ENCODE measurements at places on chromosomes 13 and 19.
A peak's percentile ranks its signal among the peaks of the same experiment; 100 is the strongest.

DNA sequence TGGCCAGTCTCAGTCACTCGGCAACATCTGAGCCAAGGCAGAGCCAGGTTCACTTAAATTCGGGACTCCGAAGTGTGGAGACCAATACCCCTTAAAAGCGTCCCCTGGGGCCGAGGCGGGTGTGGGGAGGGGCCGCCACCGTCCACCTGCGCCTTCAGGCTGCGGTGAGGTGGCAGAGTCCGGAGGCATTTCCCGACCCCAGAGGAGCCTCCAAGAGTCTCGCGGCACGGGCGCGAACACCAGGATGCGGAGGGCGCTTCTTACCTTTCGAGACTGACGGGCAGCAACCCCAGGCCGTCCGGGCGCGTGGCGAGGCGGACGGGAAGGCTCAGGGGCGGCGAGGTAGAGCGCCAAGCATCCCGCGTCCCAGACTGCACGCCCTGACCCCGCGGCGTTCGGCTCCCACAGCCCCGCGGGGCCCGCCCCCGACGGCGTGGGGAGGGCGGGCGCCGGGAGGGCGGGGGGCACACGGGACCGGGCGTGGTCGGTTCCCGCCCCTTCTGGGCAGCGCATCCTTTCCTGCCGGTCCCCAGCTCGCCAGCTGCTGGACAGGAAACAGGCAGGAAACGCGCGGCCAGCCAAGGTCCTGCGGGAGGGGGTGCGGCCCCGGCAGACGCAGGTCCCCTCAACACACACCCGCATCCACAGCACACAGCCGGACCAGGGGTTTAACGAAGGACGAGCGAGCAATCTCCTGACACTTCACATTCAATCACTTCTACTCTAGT lies at the start of gene THSD1:
THSD1 (minus strand) TSS at position 406 of the 728 bp plus-strand sequence. CDS start 3,572 bp downstream, outside the sequence.
- DNase-seq, result peak; percentile 53

DNA sequence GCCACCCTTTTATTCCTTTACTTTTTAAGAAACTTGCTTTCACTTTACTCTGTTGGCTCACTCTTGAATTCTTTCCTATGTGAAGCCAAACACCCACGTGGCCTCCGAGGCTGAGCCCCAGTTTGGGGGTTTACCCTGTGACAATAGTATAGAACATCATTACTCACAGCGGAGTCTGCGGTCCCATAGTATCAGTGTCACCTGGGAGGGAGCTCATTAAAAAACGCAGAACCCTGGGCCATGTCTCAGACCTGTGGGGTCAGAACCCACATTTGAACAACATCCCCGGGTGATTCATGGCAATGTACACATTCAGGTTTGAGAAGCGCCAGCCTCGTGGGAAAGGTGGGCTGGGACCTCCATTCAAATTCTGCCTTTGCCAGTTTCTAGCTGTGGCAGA lies 36.0 kb upstream of the UBL3 start:
- DNase-seq, result no peak

GRCh38 chr19:3721887-3722442 lies 13.8 kb downstream of the TJP3 start:
- DNase-seq, result no peak

GRCh38 chr19:35284153-35285094 lies 2.1 kb downstream of the HAMP start:
- no peak for DNase-seq

DNA sequence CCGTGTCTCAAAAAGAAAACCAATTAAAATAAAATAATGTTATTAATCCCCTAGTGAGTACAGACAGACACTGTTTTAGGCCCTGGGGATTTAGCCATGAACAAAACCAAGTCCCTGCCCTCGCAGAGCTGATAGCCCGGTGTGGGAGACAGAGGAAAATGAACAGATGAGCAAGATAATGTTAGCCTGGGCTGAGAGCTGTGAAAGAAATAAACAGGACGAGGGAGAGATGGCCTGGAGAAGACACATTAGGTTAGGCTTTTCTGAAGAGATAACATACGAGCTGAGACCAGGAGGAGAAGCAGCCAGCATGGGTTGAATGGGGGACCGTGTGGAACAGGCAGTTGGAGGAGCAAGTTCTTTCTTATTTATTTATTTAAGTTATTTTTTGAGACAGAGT lies 9.0 kb downstream of the RELB start:
- no peak for DNase-seq

DNA sequence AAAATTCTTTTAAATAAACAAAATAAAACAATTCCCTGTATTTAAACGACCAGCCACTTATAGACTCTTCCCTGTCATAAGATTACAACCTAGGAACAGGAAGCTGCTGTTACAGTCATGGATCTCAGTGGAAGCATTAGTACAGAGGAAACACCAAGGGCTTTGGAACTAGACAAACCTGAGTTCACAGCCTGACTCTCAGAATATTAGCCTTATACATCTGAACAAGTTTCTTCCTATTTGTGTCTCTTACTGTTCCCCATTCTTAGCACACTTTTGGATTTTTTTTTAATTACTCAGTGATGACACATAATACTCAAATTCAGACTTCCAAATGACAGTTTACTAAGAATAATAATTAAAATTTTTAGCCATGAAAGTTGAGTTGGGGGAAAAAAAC lies 46.1 kb downstream of the ZDHHC20 start:
- DNase-seq, result no peak

DNA sequence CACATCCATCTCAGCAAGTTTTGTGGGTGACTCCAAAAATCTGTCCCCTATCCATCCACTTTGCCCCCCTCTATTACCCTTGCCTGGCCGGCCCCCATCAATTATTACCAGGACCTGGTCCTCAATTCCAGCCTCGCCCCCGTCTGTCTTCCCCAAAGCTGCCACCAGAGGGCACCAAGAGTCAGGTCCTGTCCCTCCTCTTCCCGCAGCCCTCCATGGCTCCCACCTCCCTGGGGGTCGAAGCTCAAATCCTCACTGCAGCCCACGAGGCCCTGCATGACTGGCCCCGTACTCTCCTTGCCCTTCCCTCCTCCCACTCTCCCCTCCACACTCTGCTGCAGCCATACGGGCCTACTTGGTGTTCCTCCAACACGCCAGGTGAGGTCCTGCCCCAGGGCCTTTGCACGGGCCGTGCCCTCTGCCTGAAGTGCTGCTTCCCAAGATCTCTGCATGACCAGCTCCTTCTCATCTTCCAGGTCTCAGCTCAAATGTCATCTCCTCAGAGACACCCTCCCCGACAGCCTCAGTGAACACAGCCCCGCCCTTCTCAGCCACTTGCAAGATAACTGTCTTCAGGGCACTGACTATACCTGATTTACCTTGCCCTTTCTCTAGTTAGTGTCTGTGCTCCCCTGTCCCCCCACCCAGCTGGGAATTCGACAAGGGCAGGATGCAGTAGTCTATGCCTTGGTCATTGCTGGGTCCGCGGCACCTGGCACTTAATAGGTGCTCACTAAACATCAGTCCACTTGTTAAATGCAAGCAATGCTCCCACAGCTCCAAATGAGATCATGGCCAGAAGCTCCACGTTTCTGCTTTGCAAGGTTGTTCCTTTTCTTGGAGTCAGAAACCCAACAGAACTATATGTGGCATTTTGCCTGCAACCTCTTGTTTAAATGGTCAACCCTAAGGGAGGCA lies 16.8 kb upstream of the SEMA6B start:
- peak; percentile 90 for DNase-seq

DNA sequence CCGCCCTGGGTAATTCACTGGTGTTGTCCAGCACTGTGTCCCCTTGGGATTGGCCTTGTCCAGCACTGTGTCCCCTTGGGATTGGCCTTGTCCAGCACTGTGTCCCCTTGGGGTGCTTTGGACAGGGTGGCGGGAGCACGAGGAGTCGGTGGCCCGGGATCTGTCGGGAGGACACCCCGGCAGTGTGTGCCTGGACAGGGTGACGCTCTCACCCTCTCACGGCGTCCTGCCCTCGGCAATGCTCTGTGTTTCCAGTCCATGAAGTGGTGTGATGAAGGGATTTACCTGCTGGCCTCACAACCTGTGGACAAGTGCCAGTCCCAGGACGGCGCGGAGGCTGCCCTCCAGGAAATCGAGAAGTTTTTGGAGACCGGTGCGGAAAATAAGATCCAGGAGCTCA lies 29.9 kb upstream of the F7 start:
- DNase-seq, result peak; percentile 3

Measured in glutamatergic neuron (in vitro differentiated cells).